ENCODE measurements at places on chromosomes 5 and 9. TPM values are rescaled to one million over a fixed set of nuclear protein-coding genes. Genes with fewer than 3 reads are reported as not detected.

- no peak for DNase-seq
These were observed 19.3 kb downstream of the SLC26A2 start for GRCh38 chr5:149979896-149980295.

Gene STRBP
- total RNA-seq, result 7.7 TPM

DNA sequence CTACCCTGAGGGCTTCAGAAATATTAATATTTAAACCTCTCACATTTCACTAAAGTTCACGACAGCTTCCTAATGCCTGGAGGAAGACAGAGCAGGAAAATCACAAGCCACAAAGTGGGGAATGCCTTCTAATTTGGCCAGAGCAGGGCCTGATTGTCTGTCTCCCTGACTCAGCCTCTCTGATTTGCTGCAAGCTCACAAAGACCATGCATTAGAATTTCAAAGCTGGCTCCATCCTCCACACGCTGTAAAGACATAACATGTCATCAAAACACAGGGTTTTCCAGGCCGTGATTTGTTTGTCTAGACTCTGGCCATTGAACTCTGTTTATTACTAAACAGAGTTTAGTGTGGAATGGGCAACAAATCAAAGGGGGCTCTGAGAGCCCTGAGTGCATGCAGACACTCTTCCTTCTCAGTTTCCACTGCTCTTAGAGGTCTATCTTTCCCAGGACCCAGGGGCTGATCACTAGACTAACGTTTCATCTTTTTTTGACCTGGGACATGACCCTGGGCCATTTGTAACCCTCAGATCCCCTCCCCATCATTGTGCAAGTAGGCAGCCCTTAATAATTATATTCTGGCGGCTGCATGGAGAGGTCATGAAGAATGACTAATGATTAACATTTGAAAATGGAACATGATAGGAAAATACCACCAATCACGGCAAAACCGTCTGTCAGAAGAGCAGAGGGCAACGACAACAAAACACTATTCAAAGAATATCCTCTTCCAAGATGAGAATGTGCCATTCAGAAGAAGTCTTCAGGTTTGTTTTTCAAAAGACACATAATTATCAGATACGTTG is 140.2 kb downstream of the ENC1 start:
- DNase-seq, result no peak

Gene WDR31
- total RNA-seq, result 0.20 TPM

Gene GABRG2
- not detected for total RNA-seq

- no peak for DNase-seq
These were observed 539.5 kb downstream of the EBF1 start for GRCh38 chr5:158560170-158560569.

DNA sequence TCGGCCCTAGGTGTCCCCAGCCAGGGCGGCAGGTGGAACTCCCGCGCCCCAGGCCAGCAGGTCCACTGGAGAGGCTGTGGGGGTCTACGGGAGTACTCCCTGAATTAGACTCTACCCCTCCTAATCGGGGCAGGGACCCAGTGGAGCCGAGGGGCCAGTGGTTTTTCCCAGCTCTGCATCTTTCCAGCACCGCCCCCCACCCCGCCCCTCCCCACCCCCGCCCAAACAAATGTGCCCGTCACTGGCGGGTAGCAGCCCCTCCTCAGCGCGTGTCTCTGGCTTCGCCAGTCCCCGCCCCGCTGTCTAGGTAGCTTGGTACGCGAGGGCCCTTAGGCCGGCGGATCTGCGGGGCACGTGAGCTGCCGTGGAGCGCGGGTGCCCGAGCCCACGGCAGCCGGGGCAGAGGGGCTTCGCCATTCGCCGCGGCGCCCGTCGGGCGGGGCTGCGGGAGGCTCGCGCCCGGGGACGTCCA is 7.0 kb downstream of the UNC5A start:
- no peak for DNase-seq

Gene F2R
- 59.3 TPM for total RNA-seq

DNA sequence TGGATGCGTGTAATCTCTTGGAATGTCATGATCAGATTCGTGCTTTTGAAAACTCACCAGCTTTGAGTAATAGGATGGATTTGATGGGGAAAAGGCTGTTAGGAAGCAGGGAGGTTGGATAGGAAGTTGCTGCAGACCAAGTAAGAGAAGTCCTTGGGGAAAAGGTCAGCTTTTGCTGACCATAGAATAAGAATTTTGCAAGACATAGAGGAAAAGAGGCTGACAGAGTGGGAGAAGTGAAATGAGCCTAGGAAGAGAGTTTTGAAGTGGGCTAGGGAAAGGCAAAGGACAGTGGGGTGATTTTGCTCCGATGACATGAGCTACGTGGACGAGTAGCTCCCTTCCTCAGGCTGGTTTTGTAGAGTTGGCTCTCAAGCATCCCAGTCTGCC is 31.5 kb downstream of the RHOBTB3 start:
- no peak for DNase-seq

Gene IL5
- total RNA-seq, result not detected

DNA sequence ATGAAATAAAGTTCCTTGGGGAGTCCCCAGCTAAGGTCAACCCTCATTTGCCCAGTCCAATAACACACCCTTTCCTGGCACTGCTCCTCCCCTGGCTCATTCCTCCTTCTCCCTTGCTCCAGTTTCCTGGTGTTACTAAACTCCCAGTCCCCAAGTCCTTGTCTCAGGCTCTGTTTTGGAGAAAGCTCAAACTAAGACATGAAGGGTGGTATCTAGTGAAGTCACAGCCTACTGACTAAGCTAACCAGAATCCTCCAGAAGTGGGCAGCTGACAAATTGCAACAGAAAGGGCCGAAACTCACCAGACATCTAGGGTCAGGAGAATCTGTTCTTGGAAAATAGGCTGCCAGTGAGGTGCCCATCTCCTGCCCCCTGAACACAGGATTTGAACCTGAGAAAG is 118.7 kb upstream of the NEK6 start:
- no peak for DNase-seq

DNA sequence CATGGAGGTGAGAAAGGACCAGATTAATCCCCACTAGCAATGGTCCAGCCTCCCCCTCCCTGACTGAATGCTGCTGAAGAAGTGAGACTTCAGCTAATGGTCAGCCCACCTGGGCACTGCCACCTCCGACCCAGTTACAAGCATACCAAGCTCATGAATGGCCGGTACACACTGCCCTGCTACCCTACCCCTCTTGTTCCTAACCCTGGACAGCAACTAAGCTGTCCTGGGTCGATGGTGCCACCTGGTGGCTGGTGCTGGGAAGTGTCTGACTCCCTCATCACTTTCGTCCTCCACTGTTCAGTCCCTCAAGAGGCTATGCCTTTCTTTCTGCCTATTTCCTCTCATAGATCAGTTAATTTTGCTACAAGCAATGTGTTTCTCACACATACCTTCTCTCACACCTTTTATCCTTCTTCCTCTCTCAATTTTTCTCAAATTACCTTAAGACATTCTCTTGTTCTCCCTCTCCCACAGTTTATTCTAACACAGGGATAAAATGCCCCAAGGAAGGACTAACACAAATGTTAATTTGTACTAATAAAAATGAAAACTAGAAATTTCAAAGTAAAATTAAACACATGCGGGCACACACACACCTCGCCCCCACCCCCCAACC is 42.4 kb downstream of the PAX5 start:
- peak; percentile 20 for DNase-seq
